ENCODE measurements at places on chromosomes 13 and 19. TPM values are rescaled to one million over a fixed set of nuclear protein-coding genes. Genes with fewer than 3 reads are reported as not detected.

Gene FBN3
- total RNA-seq: not detected

Gene GJB6
- total RNA-seq: 0.99 TPM

Gene GAPDHS
- total RNA-seq: not detected

Gene CBY2
- not detected for total RNA-seq

Gene ZNF442
- 0.47 TPM for total RNA-seq

Gene SYNGR4
- 0.61 TPM for total RNA-seq

Gene CACNG7
- not detected for total RNA-seq

Gene ADGRE3
- not detected for total RNA-seq

GRCh38 chr13:67275351-67275960 is 45.3 kb upstream of the PCDH9 start:
- no peak overlapping the region for H3K4me3 ChIP-seq
- no peaks in the 10 kb centered on the region for H3K27me3 ChIP-seq
- H3K27ac ChIP-seq: no peak overlapping the region

DNA sequence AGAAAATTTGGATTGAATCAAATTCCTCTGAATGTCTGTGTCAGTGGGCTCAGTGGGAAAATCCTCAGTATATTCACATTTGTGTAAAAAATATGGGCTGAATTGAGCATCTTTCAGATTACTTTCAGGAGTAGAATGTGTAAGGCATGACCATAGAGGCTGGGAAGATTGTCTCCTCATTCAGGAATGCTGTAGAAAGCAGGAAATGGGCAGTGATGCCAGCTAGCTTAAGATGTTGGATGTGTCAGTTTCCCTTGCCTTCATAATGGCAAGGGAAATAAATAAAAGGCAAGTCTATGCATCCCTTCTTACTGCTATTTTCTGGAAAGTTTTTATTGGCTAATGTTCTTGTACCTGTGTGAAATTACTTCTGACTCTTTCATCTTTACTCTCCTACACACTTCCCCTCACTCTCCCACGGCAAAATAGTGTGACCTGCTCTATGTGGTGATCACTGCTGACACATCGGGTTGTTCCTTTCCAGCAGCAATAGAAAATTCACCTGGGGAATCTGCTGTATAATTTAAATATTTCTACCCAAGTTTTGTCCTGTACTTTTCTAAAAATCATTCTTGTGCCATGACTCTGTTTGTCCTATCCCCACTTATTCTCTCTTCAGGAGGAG is 103.2 kb downstream of the LMO7 start:
- no peaks in the 10 kb centered on the region for H3K27me3 ChIP-seq
- H3K4me3 ChIP-seq: no peak overlapping the region
- peaks cover 7% of the 10 kb centered on the region for H3K36me3 ChIP-seq
- no peak overlapping the region for H3K27ac ChIP-seq
- H3K4me1 ChIP-seq: peaks cover 16% of the 10 kb centered on the region
- DNase-seq: no peak

GRCh38 chr13:110512198-110512740 is 49.3 kb downstream of the RAB20 start:
- DNase-seq: no peak
- peaks cover 4% of the 10 kb centered on the region for H3K27me3 ChIP-seq
- no peak overlapping the region for H3K27ac ChIP-seq
- H3K4me3 ChIP-seq: no peak overlapping the region

GRCh38 chr13:111359930-111360329 is 39.5 kb downstream of the TEX29 start:
- no peak for DNase-seq
- H3K27ac ChIP-seq: no peak overlapping the region
- H3K27me3 ChIP-seq: peaks cover 2% of the 10 kb centered on the region

DNA sequence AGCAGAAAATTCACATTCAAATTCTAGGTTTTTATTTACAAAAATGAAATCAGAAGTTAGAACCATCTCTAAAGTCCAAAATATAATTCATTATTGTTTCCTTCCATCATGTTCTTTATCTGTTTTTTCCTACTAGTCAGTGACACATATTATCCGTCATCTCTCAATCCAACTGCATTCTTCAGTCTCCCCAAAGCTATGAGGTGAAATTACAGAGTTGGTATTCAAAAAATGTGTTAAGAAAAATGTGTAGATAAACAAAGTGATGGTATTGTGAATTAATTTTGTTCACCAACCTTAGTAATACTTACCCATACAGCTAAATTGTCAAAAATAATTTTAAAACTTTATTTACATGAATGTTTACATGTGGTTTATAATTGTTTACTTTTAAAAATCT is 448.7 kb upstream of the MIR17HG start:
- no peaks in the 10 kb centered on the region for H3K36me3 ChIP-seq
- no peak overlapping the region for H3K27ac ChIP-seq
- no peaks in the 10 kb centered on the region for H3K4me1 ChIP-seq

- H3K4me3 ChIP-seq: no peak overlapping the region
- peaks cover 4% of the 10 kb centered on the region for H3K27me3 ChIP-seq
- no peak overlapping the region for H3K27ac ChIP-seq
- no peaks in the 10 kb centered on the region for H3K36me3 ChIP-seq
Measured at GRCh38 chr19:13888281-13888680, 11.3 kb downstream of the NANOS3 start.

DNA sequence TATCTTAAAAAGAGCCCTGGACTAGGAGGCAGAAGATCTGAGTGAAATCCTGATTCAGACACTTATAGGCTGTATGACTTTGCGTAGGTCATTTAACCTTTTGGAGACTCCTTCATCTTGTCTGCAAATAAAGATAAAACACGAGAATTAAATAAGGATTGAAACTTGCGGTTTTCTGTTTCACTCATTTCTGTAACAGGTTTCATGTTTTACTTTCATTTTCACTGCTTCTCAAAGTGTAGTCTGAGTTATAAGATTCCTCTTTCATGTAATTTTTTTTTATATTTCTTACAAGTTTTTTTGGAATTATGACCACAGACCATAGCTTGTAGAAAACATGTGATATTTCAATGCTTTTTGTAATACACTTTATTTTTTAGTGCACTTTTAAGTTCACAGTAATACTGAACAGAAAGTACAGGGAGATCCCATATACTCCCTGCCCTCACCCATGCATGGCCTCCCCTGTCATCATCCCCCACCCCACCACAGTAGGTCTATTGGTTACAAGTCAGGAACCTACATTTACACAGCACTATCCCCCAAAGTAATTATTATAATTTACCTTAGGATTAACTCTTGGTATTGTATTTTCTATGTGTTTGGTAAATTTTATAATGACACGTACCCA is 174.6 kb downstream of the ITGBL1 start:
- H3K4me3 ChIP-seq: no peak overlapping the region
- peaks cover 19% of the 10 kb centered on the region for H3K27me3 ChIP-seq
- H3K4me1 ChIP-seq: peaks cover 40% of the 10 kb centered on the region
- peaks cover 2% of the 10 kb centered on the region for H3K36me3 ChIP-seq
- DNase-seq: no peak
- H3K27ac ChIP-seq: peak overlapping the region; percentile 69

DNA sequence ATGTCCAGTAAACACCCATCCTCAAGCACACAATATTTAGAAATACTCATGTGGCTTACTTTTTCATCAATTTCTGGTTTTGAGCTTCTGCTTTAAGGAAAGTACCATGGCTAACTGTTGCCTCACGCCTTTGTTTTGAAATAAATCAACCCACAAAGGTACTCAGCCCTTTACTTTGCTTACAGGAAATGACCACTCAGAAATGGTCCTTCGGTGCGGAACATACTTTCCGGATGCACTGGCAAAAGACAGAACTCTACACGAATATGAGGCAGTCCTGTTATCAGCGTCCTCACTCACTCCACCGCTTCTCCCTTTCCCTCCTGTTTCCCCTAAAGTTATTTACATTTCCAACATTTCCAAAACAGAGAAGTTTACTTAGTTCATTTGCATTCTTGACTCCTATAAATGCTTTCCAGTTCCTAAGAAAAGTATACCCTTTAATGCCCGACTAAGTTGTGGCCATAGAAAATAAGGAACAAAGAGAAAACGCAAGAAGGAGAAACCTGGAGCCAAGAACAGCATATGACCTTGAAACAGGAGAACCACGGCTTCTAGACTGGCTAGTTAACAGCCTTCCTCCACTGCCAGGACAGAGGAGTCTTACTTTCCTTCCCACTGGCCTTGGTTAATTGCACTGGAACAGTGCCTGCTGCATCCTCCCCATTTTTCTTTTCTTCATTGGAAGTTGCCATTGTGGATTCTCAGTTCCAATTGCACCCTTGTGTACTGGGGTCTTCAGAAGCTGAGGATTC is 10.6 kb downstream of the FPR2 start:
- H3K27me3 ChIP-seq: peaks cover 2% of the 10 kb centered on the region
- no peaks in the 10 kb centered on the region for H3K4me1 ChIP-seq
- no peak overlapping the region for H3K27ac ChIP-seq
- no peak for DNase-seq

DNA sequence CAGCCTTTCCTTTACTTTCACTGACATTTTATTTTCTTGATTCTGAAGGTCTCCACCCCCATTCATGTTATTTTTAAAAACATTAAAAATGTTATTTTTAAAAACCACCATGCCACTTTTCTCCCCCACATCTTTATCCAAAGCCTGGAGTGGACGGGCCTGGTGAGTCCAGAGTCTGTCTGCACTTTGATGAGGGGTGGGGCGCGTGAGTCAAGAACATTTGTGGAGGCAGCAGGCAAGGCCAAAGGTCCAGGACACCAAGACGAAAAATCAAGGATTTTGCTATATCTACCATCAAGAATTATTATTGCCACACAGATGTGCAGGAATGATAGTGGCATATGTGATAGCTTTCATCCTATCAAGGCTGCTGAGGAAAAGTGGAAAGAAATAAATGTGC is 224.9 kb downstream of the FGF9 start:
- H3K4me1 ChIP-seq: peaks cover 5% of the 10 kb centered on the region
- no peaks in the 10 kb centered on the region for H3K27me3 ChIP-seq
- H3K27ac ChIP-seq: no peak overlapping the region
- no peak overlapping the region for H3K4me3 ChIP-seq

- H3K4me1 ChIP-seq: peaks cover 90% of the 10 kb centered on the region
- DNase-seq: no peak
- no peak overlapping the region for H3K4me3 ChIP-seq
- H3K36me3 ChIP-seq: peaks cover 36% of the 10 kb centered on the region
- H3K27me3 ChIP-seq: no peaks in the 10 kb centered on the region
Measured at GRCh38 chr13:99224021-99224420, 23.4 kb downstream of the UBAC2 start.

DNA sequence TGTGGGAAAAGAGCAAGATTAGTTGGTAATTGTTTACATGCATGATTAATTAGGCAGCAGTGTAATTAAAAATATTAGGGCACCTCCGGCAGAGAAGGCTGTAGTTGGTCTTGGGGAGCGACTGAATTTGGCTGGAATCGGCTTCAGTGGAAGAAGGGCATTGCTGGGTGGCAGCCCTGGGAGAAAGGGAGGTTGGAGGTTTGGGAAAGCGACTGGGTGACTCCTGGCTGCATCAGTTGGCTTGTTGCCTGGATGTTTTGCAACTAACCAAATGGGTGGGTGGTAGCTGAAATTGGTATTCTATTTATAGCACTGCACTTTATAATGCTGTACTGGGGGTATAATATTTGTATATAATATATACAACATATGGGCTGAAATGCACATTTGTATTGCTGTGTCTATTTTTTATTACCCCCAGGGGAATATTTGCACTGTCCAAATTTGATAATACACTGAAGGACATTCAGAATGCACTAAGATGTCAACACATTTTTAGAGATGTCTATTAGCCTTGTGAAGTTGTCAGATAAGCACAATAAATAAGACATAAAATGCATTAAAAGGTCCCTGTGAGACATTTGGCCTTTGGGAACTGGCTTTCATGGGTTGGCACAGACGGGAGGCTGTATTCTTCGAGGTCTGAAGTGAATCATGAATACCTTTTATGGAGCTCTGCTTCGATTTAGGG is 1.7 kb downstream of the B3GLCT start:
- H3K4me3 ChIP-seq: peak overlapping the region; percentile 79
- H3K4me1 ChIP-seq: peaks cover 34% of the 10 kb centered on the region
- no peak for DNase-seq
- H3K27ac ChIP-seq: peak overlapping the region; percentile 61
- H3K27me3 ChIP-seq: peaks cover 2% of the 10 kb centered on the region

- peak overlapping the region; percentile 88 for H3K4me3 ChIP-seq
- no peak for DNase-seq
- H3K27ac ChIP-seq: peak overlapping the region; percentile 82
- no peaks in the 10 kb centered on the region for H3K27me3 ChIP-seq
- H3K36me3 ChIP-seq: peaks cover 23% of the 10 kb centered on the region
Measured at GRCh38 chr13:27619093-27619727, 1.1 kb downstream of the LNX2 start.

- H3K4me3 ChIP-seq: no peak overlapping the region
- H3K27ac ChIP-seq: no peak overlapping the region
- no peak for DNase-seq
- H3K36me3 ChIP-seq: no peaks in the 10 kb centered on the region
- H3K4me1 ChIP-seq: no peaks in the 10 kb centered on the region
- H3K27me3 ChIP-seq: peaks cover 39% of the 10 kb centered on the region
Measured at GRCh38 chr19:33297401-33298145, 4.8 kb downstream of the CEBPA start.

GRCh38 chr13:52665325-52665724 is 12.7 kb downstream of the SUGT1 start:
- peaks cover 1% of the 10 kb centered on the region for H3K4me1 ChIP-seq
- H3K27ac ChIP-seq: no peak overlapping the region
- H3K4me3 ChIP-seq: no peak overlapping the region

GRCh38 chr13:75255147-75255546 is 226.8 kb downstream of the TBC1D4 start:
- H3K36me3 ChIP-seq: no peaks in the 10 kb centered on the region
- H3K4me1 ChIP-seq: no peaks in the 10 kb centered on the region
- no peak overlapping the region for H3K4me3 ChIP-seq
- peaks cover 7% of the 10 kb centered on the region for H3K27me3 ChIP-seq

All from activated T-helper 1 cell treated with anti-CD3 and anti-CD28 coated beads, Interleukin-12 subunit alpha, Interleukin-12 subunit beta, Interleukin-2, Interleukin-4 antibody, amounts not matched to agents 30 ng/mL and 10 ng/mL and 1 ng/mL, durations not matched to agents 14 hours and 24 hours and 36 hours (primary cell).